Left forelimb (tissue), 1 donor: ENCODE measurements at places on chromosomes 12 and 14.
A peak's percentile ranks its signal among the peaks of the same experiment; 100 is the strongest.

DNA sequence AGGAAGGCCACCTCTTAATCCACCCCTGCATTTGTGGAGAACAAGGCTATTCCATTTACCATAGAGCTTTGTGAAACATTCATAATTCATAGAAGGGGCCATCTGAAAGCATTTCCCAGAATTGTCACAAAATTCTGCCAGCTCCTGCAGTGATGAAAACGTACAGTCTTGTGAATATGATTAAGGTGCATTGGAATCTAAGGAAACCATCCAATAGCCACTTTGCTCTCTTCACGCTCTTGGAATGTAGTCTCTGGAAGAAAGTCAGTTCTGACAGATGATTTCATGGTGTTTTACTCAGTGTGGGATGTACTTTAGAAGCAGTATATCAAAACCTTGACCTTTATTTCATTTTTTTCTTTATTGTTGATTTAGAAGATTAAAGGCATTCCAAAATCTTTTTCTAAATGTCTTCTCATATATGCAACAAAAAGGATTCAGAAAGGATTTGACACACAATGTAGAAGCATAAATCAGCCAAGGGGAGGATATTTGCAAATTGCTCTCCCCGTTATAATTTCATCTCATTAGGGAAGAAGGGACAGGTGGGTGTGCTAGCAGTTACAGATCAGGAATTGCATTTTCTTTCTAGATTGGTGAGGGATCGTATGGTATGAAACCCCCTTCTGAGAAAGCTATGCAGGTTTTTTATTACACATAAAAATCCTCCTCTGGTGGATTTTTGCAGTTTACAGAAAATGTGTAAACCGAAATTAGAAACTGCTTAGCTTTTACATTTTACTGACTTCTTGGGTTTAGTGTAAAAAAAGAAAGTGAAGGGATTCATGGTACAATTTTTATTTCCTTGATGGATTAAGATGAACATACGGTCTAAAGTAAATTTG, 390.2 kb downstream of the LRIG3 start:
- no peak for DNase-seq

DNA sequence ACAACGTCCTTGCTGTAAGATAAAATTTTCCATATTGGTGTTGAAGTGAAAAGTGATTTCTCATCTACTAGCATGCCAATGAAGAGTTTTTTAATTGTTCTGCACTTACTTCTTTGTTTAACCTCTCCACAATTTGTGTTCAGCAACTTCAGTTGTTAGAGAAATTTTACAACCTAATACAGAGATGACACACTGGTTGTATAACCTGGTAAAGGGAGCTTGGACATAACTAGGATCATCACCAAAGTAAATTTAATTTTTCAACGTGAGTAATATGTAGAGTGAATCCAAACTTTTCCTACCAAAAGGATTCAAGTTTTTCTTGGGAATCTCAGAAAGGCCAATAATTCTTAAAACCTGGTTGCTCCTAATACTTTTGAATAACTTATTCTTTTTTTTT, 13.4 kb upstream of the TAS2R43 start:
- DNase-seq: no peak

DNA sequence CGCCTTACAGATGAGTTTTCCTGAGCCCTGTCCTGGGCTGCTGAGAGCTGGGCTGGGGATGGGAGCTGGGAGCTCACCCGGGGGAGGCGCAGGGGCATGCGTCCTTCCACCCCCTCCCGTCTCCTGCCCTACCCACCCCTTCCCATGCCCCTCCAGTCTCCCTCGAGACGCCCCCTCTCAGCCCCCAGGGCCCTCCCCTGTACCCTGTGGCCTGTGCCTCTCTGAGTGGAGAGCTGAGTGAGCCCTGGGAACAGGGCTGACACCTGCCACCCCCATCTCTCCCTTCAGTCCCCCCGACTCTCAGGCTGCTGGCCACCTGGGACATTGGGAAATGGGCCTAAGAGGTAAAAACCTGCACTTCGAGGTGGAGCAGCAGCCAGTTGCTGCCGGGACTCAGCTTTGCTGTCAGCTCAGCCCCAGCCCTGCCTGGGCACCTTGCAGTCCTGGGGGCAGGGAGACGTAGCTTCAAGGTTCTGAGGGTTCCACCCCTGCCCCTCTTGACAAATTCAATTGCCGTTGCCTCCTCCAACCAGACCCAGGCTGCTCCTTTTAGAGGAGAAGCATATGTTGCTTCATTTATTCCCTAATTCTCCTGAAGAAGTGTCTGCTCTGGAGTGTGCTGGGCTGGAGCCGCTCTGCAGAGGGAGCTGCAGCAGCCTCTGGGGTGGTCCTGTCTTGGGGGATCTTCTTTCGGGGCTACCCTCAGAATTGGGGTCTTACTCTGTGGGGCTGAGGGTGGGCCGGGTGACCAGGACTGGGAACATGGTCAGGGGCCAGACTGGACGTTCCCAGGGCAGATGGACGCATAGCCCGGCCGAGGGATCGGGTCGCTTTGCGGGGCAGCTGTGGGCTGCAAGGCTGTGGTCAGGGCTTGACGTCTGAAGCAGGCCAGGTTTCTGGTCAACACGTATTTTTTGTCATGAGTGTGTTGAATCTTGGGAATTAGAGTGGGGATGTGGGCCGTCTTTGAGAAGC, 141.4 kb downstream of the ADGRD1 start:
- no peak for DNase-seq

- peak; percentile 75 for DNase-seq
These were observed 253.7 kb downstream of the DUSP6 start for GRCh38 chr12:89098441-89099112.

- no peak for DNase-seq
These were observed 84.4 kb downstream of the ARF6 start for GRCh38 chr14:49977126-49977841.

DNA sequence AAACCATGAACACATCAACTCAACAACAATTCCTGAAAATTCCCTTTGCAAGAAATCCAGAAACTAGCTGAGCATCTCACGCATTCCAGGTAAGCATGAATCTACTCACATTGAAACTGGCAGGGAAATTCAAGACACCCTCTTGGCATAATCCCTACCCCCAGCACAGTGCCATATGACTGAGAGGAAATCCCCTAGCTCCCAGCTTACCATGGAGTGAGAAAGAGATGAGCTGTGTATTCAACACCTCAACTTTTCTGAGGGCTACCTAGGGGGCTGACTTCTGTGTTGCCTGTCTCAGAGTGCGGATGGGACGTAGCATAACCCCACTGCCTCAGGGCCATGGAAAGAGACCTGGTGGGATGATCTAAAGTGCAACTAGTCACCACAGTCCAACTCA, 37.7 kb upstream of the GPR132 start:
- no peak for DNase-seq

DNA sequence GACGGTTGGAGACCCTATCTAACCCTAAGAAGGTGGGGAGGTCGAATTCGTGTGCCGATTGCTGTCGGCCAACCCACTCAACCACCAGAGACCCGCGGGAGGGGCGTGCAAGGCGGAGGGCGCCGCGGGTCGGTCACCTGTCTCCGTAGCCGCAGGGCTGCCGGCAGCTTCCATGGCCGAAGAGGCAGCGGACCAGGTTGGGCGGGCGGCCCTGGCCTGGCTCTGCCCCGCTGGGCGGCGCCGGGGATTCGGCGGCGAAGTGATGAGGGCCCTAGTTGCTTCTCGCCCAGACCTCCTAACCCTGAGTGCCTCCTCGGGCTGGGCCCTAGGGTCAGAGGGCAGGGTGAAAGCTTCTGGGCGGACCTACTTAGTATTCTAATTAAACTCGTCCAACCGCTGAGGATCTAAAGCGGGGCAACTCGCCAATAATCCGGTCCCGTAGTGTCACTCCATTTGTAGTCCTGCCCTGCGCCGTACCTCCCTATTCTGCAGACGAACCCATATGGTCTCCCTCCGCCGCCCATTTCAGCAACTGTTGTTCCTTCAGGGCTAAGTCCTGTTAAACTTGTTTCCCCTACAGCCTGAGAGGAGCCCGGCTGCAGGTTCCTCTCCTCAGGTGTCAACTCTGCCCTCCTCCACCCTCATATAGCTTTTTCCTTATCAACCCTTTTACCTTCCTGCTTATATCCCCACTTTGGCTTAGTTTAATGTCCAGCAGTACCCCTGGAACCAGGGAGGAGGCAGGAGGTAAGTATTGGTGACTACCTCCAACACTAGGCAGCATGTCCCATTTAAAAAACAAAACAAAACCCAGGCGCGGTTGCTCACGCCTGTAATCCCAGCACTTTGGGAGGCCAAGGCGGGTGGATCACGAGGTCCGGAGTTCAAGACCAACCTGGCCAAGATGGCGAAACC, at the start of gene PYM1:
Gene PYM1, minus strand, starts transcription at position 307 of the 915 bp plus-strand sequence. Its CDS starts 133 bp downstream, at position 174.
- peak; percentile 83 for DNase-seq

DNA sequence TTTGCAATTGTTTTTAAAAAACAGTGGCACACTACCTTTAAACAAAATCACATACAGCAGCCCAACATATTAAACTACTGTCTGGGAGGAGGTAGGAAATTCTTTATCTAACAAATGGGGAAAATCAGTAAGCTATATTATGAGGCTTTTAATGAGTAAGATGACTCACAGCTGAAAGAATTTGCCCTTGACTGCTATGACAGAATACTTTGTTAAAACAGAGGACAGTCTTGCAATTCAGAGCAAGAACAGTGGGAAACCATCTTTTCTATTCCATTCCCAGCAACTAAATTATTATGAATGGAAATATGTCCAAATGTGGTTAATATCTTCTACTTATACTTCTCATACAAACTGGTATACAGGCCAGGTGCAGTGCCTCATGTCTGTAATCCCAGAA, 49.2 kb upstream of the SGPP1 start:
- DNase-seq: no peak

DNA sequence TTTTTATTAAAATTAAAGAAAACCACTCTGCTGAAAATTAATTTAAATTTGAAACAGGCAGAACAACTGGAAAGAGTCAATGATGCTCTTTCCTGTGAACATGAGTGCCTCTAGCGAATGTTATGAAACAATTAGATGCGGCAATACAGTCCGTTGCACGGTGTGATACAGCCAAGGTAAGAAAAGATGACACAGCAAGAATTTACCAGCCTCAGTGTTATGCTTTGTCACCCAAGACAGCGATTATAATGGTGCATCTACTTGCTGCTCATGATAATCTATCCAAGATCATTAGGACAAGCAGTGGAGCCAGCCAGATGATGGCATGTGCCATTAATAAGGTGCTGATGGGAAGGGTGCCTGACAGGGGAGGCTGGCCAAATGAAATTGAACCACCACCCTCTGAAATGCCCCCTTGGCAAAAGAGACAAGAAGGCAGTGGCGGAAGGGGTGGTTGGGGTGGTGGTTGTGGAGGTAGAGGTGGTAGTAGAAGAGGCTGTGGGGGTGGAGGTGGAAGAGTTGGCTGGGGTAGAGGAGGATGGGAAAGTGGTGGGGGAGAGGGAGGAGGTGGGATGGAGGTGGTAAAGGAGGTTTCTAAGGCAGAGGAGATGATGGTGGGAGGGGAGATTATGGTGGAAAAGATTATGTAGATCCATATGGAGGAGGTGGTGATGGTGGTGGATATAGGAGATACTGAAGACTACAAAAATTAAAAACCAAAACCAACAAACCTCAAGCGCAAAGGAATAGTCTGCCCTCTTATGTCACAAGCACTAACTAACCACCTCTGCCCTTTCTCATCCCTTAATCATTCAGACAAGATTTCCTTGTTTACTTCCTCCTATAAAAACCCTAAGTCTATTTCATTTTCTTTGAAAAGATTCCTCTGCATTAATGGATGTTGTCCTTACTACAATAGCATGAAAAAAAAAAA, 4.0 kb upstream of the RESF1 start:
- no peak for DNase-seq

GRCh38 chr12:132238884-132239283, 90.5 kb downstream of the GALNT9 start:
- no peak for DNase-seq

GRCh38 chr14:66041582-66041981, 444.6 kb upstream of the CCDC196 start:
- DNase-seq: no peak

- DNase-seq: peak; percentile 77
These were observed 790 bp downstream of the BTG1 start for GRCh38 chr12:92144631-92145480.

DNA sequence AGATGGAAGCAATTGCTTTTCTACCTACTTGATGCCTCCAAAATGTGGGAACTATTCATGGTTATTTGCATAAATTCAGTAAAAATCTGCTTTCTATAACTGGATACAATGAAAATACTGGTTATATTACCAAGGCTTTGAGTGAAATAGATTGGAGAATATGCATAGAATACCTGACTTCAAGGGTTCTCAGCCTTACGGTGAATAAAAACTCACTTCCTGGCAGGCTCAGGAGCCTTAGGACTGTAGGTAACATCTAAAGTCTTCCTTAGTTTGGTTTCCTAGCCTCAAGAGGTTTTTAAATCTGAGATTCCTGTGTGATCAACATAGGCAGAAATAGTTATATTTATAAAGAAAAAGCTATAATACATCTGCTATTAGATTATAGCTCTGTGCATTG, 158.6 kb downstream of the SLC41A2 start:
- no peak for DNase-seq
